ENCODE measurements at places on chromosomes 11 and 22.

GRCh38 chr22:33326540-33327295, 268.5 kb upstream of the SYN3 start:
- DNase-seq, result no peak

- no peak for DNase-seq
Measured at GRCh38 chr11:66115638-66116301, 45.7 kb downstream of the PACS1 start.

DNA sequence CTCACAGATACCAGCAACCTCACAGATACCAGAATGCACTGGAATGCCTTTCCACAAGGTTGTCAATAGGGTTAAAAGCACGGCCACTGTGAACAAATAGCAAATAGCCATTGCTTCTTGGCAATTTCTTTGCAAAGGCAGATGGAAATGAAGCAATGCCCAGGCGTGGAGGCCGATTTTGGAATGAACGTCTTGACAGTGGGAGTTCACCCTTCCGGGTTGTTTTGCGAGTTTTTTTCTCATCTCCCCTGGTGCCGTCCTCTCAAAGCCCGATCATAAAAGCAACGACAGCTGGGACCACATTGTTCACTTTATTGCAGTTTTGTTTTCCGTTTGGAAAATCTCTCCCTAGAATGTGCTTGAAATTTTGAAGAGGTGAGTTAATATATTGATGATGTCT, 38.0 kb upstream of the CD82 start:
- DNase-seq, result no peak

DNA sequence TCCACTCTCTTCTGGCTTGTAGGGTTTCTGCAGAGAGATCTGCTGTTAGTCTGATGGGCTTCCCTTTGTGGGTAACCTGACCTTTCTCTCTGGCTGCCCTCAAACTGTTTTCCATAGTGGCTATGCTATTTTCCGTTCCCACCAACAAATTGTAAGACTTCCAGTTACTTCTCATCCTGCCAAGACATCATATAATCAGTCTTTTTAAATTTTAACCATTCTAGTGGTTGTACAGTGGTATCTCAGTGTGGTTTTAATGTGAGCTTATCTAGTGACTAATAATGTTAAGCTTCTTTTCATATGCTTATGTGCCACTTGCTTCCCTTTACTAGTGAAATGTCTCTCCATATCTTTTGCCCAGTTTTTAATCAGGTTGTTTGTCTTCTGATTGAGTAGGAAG, 13.6 kb upstream of the TRIM29 start:
- DNase-seq, result no peak

GRCh38 chr11:59767225-59767611, 12.0 kb downstream of the STX3 start:
- no peak for DNase-seq
